Sigmoid colon (tissue), 7 donors: ENCODE measurements at places on chromosomes 3 and 15.

- DNase-seq, result no peak
These were observed 14.2 kb upstream of the ULK3 start for GRCh38 chr15:74857082-74857655.

- DNase-seq, result no peak
These were observed 123.7 kb upstream of the RAP2B start for GRCh38 chr3:153038367-153038766.

DNA sequence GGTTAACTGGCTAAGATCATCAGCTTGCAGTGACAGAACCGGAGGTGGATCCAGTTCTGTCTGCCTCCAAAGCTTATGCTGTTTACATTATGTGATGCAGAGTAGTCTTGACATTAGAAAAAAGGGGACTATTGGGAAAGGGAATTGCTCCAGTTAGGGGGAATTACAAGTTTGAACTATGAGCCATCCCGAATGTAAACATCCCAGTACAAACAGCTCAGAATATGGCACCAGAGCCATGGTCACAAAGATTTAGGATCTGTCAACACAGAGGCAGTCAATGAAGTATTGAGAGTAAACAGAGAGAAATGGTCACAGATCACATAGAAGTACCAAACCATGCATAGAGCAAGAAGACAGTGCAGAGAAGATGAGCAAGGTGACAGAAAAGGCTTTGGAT is 39.8 kb upstream of the CRTC3 start:
- DNase-seq, result no peak

- no peak for DNase-seq
These were observed 215.8 kb downstream of the RYR3 start for GRCh38 chr15:33526532-33526931.
